ENCODE measurements at places on chromosomes 16 and 17.

- DNase-seq: no peak
Measured at GRCh38 chr17:77684803-77685798, 273.4 kb upstream of the TNRC6C start.

GRCh38 chr17:15091825-15092224 lies 173.3 kb downstream of the PMP22 start:
- no peak for DNase-seq

DNA sequence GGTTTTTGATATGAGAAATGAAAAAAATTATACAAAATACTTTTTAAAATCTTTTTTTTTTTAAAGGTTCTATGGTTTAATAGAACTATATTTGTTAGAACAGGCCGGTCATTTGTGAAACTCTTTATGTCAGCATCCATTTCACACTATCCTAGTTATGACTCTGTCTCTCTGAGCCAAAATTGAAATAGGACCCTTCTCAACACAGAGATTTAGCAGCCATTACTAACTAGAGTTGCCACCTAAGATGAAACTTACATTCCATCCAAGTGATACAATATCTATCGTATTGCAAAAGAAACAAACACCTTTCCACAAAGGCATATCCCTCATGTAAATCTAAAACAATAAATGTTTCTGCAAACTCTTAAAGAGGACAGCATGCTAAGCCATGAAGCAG lies 249.8 kb downstream of the CDH11 start:
- DNase-seq: no peak

DNA sequence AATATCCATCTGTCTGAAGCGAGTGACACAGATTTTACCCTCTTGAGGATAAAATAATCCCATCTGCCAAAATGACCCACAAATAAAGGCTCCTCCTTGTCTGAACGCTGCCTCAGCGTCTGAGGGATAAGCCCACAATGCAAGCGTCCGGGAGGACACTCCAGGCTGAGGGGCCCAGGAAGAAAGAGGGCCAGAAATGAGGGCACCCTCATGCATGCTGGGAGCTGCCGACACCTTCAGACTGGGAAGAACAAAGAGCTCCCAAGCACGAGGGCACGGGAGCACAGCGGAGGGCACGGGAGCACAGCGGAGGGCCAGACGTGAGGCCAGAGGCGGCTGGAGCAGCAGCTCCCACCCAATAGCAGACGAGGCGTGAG lies 126.9 kb downstream of the ZNF778 start:
- no peak for DNase-seq

DNA sequence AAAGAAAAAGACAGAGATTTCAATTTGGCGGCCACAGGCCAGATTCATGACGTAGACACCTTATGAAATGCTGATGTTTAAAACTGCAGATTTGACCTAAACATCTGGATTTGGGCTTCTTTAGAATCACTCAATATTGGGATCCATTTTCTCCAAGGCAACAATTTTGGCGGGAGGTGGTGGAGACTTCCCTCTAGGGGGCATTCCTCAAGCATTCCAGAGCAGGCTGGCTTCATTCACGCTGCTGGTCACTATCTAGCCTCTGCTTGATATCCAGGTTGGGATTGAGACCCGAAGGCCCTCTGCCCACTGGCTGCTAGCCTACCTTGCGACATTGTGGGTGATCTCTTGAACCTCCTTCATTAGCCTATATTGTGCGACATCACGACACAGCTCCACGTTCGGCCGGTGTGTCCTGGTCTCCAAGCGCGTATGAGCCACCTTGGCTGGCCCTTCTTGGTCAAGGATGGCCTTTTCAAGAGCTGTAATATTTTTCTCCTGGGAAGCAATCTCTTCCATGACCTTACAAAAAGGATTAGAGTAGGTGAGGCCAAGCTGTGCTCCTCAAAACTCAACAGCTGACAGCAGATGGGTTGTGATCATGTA lies 24.5 kb downstream of the FBXO39 start:
- no peak for DNase-seq

DNA sequence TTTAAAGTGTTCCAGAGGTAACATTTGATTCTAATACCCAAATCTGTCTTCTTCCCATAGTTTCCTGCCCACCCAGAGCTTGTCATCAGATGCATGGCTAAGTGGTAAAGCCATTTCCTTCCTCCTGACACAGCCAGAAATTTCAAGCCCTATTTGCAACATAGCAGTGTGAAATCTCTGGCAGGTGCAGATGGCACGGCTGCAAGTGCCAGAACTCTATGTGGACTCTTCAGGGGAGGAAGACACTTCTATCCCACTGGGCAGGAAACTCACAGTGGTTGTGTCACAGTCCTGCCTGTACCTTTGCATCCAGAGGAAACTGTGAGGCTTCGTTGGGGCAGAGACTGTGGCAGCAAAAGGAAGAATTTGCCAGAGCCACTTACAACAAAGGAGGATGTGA lies 13.2 kb downstream of the DYNLRB2 start:
- no peak for DNase-seq

GRCh38 chr17:16473044-16474011 lies 18.7 kb downstream of the LRRC75A start:
- no peak for DNase-seq

DNA sequence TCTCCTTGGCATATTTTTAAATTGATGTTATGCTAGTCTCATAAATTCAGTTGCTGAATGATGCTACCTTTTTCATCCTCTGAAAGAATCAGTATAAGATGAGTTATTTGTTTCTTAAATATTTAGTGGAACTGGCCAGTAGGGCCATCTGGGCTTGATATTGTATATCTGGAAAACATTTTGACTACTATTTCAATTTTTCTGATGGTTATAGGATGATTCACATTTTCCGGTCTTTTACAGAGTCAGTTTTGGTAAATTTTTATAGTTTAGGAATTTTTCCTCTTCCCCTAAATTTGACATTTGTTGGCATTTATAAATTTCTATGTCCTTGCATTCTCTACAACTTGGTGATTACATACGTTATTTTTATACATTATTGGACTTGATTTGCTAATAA lies 296.3 kb upstream of the AXIN2 start:
- no peak for DNase-seq

GRCh38 chr17:4753392-4753791 lies 13.7 kb upstream of the CXCL16 start:
- DNase-seq: no peak

- DNase-seq: no peak
Measured at GRCh38 chr16:64782484-64782883, 339.4 kb downstream of the CDH11 start.

DNA sequence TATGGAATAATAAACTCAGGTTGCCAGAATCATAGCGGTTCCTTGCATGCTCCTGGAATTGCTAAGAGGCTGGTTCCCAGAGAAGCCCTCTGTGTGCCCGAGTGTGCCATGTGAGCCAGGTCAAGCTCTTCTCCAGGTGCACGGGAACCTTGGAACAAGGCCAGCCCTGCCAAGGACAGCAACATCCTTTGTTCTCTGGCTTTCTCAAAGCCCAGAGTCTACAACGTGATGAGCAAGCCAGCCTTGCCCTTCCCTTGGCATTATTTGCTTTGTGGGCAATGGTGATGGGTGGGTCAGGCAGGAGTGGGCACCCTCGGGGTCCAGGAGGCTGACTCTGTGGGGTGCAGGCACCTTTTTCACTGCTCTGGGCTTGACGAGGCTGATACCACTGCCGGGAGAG lies 14.2 kb upstream of the SEC14L1 start:
- DNase-seq: no peak

DNA sequence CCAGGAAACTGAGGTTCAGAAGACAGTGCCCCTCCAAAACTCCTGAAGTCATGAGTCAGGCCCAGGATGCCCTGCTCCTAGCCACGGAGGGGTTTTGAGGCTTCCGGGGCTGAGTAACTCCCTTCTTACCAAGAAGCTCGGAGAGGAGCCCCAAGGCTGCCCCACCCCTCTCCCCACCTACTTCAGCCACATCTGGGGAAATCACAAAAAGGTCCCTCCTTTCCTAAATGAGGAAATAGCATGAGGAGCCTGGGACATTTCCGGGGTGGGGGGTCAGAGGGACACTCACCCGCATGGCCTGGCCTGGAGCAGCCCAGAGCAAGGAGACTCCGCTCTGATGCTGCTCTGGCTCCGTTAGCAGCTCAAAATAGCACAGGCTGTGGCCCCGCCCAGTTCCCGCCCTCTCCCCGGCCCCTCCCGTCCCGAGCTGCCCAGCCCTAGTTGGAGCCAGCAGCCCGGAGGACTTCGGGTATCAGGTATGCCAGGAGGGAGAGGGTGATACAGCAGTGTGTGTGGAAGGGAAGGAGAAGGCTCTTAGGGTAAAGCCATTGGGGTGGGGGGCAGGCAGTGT lies 40.1 kb downstream of the MYO18A start:
- DNase-seq: peak; percentile 62

All from HEK293T (cell line).